ENCODE measurements at places on chromosomes 12 and 14.

DNA sequence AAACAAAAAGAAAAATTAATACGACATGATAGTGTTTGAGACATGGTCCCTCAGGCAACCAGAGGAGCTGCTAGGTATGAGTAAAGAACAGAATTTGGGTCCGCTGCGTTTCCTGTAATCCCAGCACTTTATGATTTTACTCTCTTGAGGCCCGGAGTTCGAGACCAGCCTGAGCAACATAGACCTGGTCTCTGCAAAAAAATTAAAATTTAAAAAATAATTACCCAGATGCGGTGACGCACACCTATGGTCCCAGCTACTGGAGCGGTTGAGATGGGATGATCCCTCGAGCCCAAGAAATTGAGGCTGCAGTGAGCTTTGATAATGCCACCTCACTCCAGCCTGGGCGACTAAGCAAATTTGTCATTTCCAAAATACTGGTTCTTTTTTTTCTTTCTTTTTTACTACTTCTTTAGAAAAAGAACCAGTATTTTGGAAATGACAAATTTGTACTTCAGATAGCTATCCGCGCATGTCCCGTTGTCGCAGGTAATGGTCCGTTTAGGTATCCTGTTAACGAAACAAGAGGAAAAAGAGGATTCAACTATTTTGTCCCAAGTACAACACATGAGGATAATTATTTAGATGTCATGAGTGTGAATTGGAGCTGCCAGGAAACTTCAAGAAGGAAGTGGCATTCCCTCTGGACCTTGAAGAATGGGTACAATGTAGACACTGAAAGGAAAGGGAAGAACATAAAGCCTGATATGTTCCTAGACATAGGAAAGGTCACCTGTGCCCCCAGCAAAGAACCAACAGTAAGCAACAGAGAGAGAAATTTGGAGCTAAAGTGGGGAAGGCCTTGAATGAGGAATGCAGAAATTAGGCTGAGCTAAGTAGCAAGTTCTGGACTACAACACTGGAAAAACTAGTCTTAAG, 1.2 kb upstream of the HECTD1 start:
- no peak for DNase-seq

DNA sequence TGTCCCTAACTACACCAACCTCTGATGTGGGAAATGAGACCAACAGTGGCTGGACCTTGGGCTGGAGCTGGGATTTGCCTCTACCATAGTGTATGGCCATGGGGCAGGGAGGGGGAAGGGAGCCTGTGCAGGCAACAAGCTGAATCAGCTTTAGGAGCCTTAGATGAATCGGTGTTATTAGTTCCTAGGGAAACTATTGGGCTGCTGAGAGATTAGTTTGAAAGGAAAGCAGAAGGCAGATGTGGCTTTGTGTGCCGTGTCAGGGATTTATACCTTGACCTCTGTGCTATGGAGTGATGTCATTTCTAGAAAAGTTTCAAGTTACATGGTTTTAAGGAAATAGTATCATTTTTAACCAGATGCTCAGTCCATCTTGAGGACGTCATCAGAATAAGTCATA, 19.5 kb upstream of the GAS2L3 start:
- no peak for DNase-seq

DNA sequence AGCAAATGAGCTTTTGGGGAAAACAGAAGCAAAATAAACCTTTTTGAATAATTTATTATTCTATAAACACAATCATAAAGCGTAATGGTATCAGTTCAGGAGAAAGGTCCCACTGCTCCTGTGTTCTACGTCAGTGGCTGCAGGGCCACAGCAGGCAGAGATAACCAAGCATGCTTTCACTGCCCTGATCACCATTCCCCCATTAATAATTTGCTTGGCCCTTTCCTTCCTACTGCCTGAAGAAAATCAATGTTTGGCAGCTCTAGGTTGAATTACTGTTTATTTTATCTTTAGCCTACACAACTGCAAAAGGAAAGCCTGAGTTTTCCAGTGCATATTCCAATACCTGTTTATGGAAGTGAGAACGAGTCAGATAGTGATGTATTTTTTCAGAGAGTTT, 369.9 kb downstream of the DIO2 start:
- no peak for DNase-seq

DNA sequence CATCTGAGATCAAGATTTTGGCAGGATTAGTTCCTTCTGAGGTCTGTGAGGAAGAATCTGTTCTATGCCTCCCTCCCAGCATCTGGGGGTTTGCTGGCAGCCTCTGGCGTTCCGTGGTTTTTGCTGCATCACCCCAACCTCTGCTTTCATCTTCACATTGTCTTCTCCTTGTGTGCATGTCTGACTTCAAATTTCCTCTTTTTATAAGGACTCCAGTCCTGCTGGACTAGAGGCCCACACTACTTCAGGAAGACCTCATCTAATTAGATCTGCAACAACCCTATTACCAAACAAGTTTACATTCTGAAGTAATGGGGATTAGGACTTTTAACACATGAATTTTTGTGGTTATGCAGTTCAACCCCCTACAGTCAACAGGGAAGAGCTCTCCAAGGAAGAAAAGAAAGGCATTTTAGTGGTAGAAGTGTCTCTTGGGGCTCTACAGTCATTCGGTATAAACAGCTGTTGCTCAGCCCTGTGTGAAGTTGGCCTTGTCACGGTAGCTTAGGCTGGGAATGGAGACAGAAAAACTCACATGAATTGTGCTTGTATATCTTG, 89.7 kb downstream of the CAND1 start:
- no peak for DNase-seq

DNA sequence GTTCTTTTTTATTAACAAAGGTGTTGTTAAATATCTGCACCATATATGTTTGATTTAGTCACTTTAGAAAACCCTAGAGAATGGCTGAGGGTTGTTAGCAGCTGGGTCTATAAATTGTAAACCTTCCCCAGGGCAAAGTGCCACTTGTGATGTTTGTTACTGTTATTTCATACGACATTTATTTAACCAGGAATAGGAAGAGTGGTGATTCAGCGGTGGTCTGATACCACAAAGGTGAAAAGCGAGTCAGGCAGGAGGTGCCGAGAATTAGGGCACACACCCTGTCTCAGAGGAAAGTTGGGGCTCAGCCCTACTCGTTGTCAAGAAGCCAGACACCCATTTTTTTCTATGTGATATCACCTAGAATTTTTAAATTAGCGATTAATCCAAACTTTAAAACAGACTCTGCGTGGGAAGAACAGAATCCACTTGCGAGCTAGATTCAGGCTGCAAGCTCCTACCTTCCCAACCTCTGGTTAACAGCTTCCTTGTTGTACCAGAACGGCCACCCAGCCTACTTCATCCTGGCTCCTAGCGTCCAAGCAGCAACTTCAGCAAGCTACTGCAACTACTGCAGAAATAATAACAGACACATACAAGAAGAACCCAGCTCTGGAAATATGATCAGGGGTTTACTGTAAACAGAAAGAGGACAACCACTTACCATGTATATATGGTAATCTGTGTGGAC, 126.7 kb downstream of the TMEM132D start:
- no peak for DNase-seq

GRCh38 chr12:94769047-94769420, 118.7 kb upstream of the TMCC3 start:
- DNase-seq: peak; percentile 61

GRCh38 chr14:63453443-63453936, 89.7 kb downstream of the PPP2R5E start:
- DNase-seq: no peak

DNA sequence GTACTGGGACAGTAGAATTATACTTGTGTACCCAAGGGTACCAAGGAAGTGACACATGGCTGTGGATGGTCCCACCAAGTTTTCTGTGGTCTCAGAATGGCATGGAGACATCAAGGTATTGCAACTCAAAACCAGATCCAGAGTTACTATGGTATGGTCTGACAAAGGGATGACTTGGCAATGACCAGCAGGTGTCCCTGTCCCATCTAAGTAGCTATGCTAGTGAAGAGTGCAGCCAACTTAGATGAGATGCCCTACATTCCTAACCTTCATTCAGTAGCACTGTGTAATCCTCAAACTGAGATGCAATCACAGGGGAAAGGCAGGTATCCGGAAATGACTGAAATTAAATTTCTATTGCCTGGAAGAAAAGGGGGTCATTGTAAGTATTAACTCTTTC, 188.7 kb upstream of the TMEM260 start:
- no peak for DNase-seq

- DNase-seq: no peak
Observed at GRCh38 chr12:13273850-13274249, 77.3 kb downstream of the EMP1 start.

All from GM06990 (cell line).